ENCODE measurements at places on chromosomes 3 and 15. TPM values are rescaled to one million over a fixed set of nuclear protein-coding genes. Genes with fewer than 3 reads are reported as not detected.

DNA sequence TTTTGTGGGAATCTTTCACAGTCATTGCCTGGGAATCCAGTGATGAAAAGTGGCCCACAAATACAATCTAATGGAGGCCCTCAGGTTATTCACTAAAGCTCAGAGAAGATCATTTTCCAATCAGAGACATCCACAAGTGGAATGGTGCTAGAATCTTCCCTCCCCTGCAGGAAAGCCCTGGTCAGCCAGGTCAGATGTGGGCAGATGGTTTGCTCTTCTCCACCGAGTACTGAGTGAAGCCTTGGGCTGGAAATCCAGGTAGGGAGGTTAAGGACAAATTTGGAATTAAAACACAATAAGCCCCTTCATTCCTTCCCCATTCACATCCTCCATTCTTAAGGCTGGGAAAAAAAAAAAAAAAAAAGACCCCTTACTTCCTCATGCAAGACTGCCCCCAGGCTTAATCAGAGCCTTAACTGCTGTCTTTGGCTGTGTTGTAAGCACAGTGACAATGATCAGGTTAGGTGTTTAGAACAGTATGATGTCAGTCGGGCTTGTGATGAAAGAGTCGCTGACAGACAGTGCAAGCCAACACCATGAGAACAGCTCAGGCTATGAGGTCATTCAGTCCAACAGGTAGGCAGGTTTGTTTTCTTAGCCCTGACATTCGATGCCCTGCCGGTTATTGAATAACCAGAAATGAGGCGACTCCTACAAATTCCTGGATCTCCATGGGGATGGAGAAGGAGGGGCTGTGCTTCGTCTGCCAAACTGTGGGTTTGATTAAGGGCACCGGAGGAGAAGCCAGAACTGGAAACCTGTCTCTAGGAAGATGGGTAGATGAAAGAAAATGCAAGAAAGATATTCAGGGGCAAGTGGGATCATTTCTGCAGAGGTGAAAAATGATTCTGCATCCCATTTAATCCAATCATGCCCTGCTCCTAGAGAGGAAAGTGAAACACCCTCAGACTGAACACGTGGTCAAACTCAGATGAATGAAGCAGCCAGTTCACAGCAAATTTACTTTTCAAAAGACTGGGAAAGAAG lies 23.5 kb upstream of the HES1 start:
- peak; percentile 75 for DNase-seq

- no peak for DNase-seq
Measured at GRCh38 chr3:160665784-160666526, 11.0 kb upstream of the ARL14 start.

DNA sequence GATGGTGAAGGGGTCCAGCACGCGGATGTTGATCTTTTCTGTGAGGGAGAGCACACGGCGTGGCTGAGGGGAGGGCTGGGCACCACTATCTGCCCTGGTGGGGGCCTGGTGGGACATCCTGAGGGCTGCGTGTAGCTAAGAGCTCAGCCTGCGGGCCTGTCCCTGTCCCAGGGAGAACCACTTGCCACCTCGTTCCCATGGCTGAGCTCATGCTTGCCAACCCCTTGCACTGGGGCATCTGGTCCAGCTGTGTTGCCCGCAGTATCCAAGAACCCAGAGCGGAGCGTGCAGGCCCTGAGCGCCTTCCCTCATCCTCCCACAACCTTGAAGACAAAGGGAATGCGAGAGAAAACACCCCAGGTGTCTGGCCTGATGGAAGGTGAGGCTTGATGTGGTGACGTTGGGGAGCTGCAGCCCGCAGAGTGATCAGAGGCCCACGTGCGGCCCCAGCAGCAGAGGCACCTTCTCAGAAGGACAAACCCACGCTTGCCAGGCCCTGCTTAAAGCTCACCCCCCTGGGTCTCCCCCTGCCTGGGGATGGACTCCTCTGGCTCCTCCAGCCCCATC lies 28.9 kb downstream of the TKT start:
- no peak for DNase-seq

- DNase-seq = no peak
Measured at GRCh38 chr3:105343991-105344390, 22.7 kb upstream of the ALCAM start.

DNA sequence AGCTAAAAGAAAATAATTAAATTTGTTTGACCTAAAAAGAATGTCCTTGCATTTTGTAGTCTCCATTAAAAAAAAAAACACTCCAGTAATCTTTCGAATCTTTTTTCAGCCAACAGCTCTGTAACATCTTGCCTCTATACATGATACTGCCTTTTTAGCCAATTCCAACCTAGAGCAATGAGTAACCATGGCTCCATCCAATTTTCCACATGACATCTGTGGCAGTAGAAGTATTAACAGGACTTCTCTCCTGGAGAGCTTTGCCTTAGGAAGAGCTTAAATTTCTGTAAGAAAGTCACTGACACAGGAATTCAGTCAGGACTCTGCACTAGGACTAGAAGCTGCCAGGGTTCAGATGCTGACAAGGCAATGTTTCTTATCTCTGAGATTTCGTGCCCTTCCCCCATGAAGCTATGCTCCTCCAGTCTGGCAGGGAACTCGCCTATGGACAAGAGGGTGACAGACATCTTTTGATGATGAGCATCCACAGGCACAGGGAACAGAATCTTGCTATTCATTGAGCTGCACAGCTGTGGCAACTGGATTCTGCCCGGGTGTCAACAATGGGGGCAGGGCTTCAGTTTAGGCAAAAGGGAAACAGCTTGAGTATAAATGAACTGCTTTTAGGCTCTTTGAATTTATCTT lies 81.8 kb downstream of the ALCAM start:
- DNase-seq = no peak

- no peak for DNase-seq
Measured at GRCh38 chr3:116449546-116450350, 4.5 kb upstream of the LSAMP start.

DNA sequence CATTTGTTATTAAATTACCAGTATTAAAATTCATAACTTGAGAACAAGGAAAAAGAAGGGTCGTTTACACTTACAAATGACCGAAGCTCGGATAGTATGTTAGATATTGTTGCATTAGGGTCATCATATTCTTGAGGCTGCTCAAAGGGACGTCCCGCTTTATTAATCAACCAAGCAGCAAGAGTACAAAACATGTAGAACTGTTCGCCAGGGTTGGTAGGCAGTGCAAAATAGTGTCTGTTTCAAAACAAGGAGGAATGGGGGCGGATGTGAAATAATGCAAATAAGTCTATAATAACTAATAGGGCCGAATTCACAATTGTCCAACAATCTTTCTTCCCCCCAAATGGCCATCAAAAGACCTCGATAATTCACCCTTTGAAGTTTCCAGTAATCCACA lies 2.9 kb downstream of the IFT57 start:
- DNase-seq = no peak

DNA sequence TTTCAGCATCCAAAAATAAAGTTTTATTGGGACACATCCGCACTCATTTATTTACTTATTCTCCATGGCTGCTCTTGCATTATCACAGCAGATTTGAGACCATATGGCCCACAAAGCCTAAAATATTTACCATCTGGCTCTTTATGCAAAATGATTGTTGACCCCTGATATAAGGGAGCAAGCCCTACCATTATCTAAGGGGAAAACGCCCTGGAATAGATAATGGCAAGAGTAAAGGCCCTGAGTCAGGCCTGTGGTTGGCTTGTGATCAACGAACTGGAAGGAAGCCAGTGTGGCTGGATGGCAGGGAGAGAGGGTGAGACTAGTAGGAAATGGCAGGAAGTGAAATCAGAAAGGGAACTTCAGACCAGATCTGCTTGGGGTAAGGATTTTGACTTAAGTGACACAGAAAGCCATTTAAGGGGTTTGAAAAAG lies 24.6 kb upstream of the DMXL2 start:
- no peak for DNase-seq

GRCh38 chr15:38460543-38460942 lies 6.6 kb downstream of the FAM98B start:
- DNase-seq = no peak

GRCh38 chr15:61819386-61819785 lies 240.9 kb downstream of the VPS13C start:
- DNase-seq = no peak

DNA sequence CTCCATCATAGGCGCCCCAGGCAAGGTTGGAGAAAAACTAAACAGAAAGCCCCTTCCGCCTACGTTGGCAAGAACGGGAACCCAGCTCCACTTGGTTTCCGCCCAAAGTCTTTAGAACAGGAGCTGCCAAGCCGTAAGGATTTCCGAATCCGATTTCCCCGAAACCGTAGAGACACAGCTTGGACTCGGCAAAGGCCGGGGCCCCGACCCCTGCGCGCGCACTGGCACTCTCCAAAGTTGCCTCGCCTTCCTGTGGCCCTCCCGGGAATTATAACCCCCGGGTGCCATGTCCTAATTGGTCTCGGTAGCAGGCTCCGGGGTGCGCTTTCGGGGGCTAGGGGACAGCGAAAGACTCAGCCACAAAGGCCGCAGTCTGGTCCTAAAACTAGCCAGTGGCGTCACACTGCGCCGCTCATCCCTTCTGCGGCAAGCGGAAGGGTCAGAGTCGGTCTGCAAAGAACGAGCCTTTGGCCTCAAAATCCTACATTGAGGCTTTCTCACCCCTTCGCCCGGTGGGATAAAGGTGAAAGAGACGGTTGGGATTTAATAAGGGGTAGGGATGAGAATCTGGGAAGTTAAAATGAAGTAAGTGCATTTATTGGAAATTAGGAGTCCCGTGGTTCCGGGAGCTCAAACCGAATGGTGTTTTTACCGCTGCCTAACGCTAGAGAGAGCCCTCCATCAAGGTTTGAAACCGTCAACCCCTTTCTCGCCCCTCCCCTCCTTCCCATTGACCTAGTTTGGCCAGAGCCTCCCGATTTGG lies 6.8 kb downstream of the BCL6 start:
- peak; percentile 92 for DNase-seq

DNA sequence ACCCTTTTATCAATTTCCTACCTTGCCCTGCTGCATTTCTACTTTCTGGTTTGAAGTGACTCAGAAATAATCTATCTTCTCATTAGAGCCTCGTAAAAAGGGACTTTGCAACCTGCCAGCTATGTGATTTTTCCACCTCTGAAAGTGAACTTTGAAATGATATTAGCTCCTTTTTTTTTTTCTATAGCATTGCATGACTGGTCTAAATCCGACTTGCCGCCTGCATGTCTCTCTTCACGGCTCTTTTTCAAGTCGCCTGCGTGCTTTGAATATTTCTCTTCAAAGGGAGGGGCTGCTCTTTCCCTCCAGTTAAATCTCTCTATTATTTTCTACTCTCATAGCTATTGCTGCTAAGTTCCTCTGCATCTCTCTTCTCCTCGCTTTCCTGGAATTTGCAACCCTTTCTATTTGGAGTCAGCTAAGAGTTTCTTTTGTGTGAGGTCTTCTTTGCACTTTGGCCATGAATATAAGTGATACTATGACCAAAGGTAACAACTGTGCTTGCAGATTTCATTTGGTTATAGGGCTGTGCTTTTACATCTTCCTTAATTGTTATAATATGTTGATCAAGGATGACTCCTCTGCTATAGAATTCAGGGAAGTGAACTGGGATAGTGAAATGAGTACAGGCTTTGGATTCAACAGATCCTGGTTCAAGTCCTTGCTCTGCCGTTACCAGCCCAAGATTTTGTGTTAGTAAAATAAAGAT lies 541.1 kb downstream of the AGBL1 start:
- no peak for DNase-seq

DNA sequence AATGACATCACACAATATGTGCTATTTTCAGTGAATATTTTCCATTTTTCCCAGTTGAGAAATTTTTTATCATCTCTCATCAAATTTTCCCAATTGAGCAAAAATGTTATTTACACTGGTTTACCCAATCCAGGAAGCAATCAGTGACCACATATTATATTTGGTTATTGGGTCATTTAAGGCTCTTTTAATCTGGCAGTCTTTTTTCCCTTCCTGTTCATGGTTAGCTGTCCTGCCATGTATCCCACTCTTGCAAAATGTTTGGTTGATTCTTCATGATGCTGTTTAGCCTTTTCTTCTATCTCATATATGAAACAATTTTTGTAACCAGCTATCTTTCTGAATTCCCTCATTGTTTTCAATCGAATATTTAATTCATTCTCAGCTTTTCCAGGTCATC lies 626.0 kb downstream of the RBMS3 start:
- DNase-seq = no peak

Gene TRIM42
- polyA plus RNA-seq = not detected

Gene CSTA
- polyA plus RNA-seq = 0.86 TPM

Gene LYZL4
- not detected for polyA plus RNA-seq

Gene ZNF660
- polyA plus RNA-seq = 13.1 TPM

Gene SLC35G2
- polyA plus RNA-seq = 4.5 TPM

Gene SNURF
- 34.0 TPM for polyA plus RNA-seq
